ENCODE measurements at places on chromosomes 7 and 10.

GRCh38 chr10:96714031-96714590, 6.2 kb downstream of the PIK3AP1 start:
- no peak for DNase-seq

DNA sequence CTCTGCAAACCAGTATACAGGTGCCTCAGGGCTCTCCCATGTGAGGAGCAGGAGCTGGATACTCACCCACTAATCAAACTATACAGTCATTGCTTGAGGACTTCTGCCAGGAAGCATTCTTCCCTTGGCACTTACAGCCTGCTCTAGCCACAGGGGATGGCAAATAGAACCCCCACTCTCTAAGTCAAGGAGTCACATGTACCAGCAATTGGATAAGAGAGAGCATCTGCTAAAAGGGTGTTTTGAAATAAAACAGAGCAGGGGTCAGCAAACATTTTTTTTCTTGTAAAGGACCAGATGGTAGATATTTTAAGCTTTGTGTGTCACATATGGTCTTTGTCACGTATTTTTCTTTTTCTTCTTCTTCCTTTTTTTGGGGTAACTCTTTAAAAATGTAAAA, 865.2 kb upstream of the GHITM start:
- no peak for DNase-seq

DNA sequence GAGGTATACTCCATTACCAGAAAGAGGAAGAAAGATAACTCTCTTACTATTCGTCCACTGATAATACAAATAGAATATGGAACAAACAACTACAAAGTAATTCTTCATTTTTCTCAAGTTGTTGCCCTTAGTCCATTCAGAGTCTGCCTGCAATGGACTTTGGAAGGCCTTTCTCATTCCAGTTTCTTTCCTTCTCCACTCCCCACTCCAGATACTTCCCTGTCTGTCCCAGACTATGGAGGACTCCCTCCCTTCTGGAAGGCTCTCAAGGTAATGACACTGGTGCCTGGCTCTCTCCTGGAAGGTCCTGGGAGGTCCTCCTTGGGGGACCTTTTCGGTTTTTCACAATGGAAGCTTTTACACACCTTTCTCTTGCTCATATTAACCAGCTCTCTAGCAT, 167.8 kb downstream of the SDHAF3 start:
- no peak for DNase-seq

DNA sequence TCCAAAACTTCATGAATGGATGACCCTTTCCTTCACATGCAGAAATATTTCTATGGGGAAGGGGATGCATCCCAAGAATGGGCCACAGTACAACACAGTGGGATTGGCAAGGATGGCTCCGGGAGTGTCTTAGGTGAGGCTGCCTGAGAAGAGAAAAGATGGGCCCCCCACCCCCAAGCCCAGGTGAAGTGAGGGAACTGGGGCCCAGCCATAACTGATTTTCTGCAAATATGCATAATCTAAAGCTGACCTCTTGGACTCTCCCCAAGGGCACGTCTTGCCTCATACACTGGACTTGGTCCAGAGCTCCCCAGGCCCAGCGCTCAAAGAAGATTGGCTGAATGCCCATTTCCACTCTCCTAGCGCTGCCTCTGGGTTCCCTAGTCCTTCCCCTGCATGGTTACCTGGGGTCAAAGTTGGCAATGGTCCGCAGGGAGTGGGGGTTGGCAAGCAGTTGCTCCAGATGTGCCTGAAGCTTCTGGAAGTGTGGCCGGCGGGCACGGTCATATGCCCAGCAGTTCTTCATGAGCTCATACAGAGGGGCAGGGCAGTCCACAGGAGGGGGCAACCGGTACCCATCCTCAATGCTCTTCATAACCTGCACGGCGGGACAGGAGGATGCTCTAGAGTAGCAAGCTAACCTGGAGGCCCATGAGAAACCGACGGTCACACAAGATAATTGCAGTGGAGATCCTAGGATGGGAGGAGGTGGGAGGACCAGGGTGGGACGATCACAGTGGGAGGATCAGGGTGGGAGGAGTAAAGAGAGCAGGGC, 12.3 kb downstream of the ZYX start:
- DNase-seq = no peak

- no peak for DNase-seq
These were observed 725.3 kb upstream of the FZD8 start for GRCh38 chr10:36367362-36367761.

DNA sequence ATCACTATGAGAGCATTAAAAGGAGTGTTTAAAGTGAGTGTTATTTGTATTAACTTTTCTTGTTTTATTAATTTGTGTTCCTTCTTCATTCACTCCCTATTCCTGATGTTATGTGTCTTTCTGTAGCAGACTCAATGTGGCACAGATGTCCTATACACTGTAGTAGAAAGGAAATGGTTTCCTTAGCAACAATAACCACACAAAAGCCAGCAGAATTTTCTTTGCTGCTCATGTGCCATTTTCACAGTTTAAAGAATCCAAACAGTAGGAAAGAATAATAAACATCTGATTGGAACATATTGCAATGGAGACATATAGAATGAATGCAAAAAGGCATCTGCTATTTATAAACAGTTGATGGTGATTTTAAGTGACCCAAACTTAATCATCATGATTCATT, 763.6 kb downstream of the PHTF2 start:
- no peak for DNase-seq

DNA sequence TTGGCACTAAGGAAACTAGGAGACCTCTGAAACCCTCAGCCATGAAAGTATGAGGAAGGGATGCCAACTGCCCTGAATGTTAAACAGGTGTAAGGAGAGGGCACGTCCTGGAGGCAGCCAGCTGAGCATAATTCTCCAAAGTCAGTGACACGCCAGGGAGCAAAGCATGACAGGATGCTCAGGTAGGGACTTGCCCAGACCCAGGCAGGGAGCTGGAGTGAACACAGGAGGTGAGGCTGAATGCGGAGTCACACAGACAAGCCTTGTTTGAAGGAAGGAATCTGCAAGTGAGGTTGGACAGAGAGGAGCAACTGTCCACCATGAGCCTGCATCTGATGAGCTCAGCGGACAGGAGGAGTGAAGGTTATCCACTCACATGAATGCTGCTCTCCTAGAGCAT, 41.5 kb downstream of the KLRG2 start:
- no peak for DNase-seq

- no peak for DNase-seq
These were observed 45.8 kb downstream of the OAT start for GRCh38 chr10:124372899-124373298.

DNA sequence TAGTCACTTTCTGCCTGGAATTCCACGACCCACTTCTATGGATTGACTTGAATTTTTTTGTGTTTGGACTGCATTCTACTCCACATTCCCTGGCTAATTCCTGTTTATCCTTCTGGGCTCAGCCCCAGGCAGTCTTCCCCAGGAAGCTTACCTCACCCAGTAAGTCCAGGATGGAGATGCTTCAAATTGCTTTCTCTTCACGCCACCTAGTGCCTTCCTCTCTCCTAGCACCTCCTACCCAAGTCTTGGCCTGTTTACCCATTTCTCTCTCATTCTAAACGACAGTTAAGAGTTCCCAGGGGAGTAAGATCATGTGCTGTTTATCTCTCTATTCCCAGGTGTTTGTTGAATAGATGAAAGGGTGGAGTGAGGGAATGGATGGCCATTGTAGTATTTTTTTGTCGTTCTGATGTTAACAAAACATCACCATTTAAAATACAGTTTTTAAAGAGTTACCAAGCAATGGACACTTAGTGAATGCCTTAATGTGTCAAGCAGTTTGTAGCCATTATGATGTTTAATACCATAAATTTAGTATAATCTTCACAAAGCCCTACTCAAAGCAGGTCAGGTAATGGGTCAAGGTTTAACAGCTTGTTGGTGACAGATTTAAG, 45.5 kb upstream of the TARP start:
- no peak for DNase-seq

DNA sequence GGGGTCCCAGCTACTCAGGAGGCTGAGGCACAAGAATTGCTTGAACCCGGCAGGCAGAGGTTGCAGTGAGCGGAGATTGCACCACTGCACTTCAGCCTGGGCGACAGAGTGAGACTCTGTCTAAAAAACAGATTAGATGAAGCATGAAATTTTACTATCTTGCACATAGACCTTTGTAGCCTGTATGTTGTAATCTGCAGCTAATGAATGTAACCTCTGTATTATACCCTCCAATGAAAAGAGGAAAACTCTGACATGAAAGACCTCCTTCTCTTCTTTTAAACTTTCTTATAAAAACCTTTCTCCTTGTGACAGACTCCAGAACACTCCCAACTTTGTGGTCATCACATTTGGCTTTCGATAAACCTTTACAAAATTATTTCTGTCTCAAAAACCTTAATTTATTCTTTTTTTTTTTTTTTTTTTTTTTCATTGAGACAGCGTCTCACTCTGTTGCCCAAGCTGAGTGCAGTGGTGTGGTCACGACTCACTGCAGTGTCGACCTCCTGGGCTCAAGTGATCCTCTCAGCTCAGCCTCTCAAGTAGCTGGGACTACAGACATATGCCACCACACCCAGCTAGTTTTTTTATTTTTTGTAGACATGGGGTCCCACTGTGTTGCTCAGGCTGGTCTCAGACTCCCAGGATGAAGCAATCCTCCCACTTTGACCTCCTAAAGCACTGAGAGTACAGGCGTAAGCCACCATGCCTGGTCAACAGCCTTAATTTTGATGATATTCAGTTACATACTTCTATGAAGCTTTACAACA, 97.4 kb downstream of the SVOPL start:
- DNase-seq = no peak

DNA sequence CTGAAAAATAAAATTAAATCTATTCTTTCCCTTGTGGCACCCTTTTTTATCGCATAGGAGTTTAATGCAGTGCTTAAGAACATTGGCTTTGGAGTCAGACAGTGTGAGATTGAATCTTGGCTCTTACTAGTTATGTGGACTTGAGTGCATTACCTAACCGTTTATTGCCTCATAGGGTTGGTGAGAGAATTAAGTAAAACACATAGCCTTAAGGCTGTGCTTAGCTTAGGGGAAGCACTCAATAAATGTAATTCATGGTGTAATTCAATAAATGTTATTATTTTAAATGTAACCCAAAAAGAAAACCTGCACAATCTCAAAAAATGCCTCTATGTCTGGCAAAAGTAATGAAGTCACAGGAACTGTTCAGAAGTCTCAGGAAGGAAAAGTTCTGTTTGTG, 2.7 kb downstream of the STK17A start:
- DNase-seq = no peak

- DNase-seq = no peak
These were observed 79.2 kb downstream of the NKX6-2 start for GRCh38 chr10:132706701-132707100.

- no peak for DNase-seq
These were observed 45.7 kb downstream of the EBF3 start for GRCh38 chr10:129918401-129918800.

GRCh38 chr7:68789597-68789996, 808.7 kb upstream of the AUTS2 start:
- no peak for DNase-seq

DNA sequence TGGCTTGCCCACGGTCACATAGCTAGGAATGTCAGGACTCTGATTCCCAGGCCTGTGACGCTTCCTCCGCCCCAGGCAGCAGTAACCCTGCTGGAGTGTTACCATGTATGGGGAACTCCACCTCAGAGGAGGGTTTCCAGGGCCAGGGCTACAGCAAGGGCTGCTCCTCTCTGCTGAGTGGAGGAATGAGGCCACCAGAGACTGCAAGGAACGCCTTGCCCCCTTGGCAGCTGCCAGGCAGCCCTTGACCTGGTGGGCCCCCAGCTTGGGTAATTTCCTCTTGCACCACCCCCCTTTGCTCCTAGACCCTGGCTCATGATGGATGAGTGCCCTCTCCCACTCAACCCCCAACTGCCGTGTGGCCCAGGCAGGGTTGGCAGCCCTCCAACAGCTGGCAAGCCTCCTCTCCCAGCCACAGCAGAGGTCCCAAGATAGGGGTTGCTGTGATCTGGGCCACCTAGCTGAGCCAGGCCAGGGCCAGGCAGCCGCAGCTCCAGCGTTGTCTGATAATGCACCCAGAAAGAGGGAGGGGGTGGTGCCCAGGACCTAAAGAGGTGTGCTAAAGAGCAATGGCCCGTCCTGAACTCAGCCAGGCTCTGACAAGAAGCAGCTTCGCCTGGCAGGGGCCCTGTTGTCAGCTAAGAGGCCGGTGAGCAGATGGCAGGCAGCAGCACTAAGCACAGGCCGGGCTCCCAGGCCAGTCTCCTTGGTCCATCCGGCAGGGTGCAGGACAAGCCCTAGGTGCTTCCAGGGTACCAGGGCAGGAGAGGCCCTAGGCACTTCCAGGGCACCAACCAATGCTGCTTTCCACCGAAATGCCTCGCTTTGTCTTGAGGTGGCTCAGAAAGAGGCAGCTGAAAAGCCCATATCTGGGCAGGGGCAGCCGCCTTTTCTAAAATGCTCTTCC, 35.4 kb downstream of the DRGX start:
- no peak for DNase-seq

DNA sequence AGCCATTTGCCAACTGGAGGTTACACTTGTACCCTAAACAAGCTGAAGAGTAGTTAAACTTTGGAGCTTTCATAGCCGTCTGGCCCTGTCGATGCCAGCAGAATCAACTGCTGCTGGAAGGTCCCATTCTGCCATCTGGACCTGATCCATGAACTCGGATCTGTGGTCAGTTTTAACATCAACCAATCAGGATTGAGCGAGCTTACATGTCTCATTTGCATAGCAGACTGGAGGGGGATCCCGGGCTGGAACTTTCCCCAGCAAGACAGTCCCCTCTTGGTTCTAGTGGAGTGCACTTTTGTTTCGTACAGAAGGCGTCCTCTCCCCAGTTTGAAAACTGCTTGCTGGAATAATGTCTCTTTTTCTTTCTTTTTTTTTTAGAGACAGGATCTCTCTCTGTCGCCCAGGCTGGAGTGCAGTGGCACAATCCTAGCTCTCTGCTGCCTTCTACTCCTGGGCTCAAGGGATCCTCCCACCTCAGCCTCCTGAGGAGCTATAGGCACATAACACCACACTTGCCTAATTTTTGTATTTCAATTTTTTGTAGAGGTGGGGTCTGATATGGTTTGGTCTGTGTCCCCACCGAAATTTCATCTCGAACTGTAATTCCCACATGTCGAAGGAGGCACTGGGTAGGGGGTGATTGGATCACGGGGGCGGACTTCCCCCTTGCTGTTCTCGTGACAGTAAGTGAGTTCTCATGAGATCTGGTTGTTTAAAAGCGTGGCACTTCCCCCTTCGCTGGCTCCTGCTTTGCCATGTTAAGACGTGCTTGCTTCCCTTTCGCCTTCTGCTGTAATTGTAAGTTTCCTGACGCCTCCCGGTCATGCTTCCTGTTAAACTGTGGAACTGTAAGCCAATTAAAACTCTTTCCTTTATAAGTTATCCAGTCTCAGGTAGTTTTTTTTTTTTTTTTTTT, 42.8 kb upstream of the SEPHS1 start:
- no peak for DNase-seq

- no peak for DNase-seq
These were observed 2.8 kb downstream of the FAM20C start for GRCh38 chr7:195010-195829.

Data from nucleus accumbens (tissue), 56 donors.